Kidney (tissue), 22 donors: ENCODE measurements at places on chromosomes 7 and 10. TPM values are rescaled to one million over a fixed set of nuclear protein-coding genes. Genes with fewer than 3 reads are reported as not detected.

Gene ZNF503
- total RNA-seq: 34.7 TPM

Gene TIMM23B
- 19.4 TPM for total RNA-seq

Gene DUSP5
- 23.7 TPM for total RNA-seq

Gene TRIM50
- total RNA-seq: 0.19 TPM

Gene TBX20
- total RNA-seq: not detected

Gene TRIL
- total RNA-seq: 6.1 TPM

Gene INMT
- 44.8 TPM for total RNA-seq

Gene BPGM
- total RNA-seq: 21.2 TPM

Gene CHST12
- total RNA-seq: 25.6 TPM

Gene MINDY4
- 15.3 TPM for total RNA-seq

Gene TRPV6
- total RNA-seq: 4.4 TPM

Gene LIPJ
- total RNA-seq: not detected

Gene ZMIZ2
- 127 TPM for total RNA-seq

Gene KCNIP2
- 3.4 TPM for total RNA-seq

Gene SPAM1
- not detected for total RNA-seq

Gene RNF148
- 2.2 TPM for total RNA-seq

Gene STK31
- total RNA-seq: 0.44 TPM

Gene CRHR2
- total RNA-seq: not detected

Gene CYP2C19
- 0.28 TPM for total RNA-seq

Gene TMEM184A
- total RNA-seq: 11.0 TPM

Gene TBC1D12
- 13.1 TPM for total RNA-seq

Gene FKBP6
- total RNA-seq: 0.13 TPM

Gene MMD2
- not detected for total RNA-seq

Gene MYH16
- not detected for total RNA-seq

Gene FAM25G
- not detected for total RNA-seq

Gene ACHE
- 3.6 TPM for total RNA-seq

Gene CYTH3
- total RNA-seq: 18.5 TPM

Gene KCNH2
- 1.3 TPM for total RNA-seq
